ENCODE measurements at places on chromosomes 1 and 21. TPM values are rescaled to one million over a fixed set of nuclear protein-coding genes. Genes with fewer than 3 reads are reported as not detected.

Gene CRP
- total RNA-seq: not detected

Gene VANGL2
- total RNA-seq: not detected

Gene LIN28A
- not detected for total RNA-seq

Gene VPS26C
- total RNA-seq: 83.1 TPM

Gene SPATA1
- total RNA-seq: 0.82 TPM

Gene PLEKHN1
- total RNA-seq: 0.16 TPM
